ENCODE measurements at places on chromosomes 7 and 10.

GRCh38 chr7:44156453-44157010 is 15.4 kb upstream of the MYL7 start:
- DNase-seq = no peak

DNA sequence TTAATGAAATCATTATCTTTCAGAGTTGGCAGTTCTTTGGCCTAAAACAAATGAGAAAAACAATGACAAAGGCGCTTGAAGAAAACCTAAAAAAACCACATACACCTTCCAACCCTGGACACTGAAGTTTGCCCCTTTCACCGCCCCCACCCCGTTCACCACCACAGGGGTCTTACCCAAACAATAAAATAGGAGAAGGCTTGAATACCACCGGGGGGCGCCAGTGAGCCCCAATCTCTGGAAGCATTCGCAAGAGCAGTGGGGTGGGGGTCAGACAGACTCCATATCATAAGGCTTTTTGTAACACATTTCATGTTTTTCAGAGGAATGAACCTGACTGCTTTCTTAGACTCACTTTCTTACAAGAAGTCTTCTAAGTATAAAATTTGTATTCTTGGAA is 163.6 kb downstream of the PIP4K2A start:
- no peak for DNase-seq

DNA sequence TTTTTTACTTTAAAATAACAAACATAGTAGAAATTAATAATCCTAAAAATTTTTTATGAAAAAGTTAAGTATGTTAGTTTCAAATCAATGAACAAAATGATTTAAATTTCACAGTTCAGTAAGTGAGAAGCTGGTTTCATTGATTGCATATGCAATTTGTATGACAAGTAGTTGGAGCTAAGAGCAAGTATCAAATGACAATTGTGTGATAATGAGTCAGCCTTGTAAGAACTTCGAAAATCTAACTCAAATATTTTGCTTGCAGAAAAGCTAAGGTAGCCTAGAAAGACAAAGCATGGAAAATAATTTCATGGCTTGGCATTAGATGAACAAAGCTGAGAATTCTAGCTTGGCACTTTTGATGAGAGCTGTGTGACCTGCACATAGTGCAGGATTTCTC is 111.5 kb downstream of the HDAC9 start:
- no peak for DNase-seq

DNA sequence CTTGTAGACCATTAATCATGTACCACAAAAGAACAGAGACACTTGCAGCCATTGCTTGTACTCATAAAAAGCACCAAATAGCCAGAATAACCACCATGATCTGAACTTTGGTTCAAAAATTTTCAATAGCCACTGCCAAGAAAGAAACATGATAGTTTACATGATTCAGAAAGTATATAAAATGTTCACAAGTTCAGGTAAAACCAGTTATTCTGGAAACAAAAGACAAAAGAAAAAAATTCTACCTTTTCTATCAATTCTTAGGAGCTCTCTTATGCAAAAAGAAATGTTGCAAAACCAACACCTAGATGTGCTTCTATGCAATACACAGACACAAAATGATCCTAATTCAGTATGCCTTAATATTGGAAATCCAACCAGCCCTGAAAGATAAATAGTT is 108.7 kb downstream of the PCLO start:
- DNase-seq = no peak

Measured in HS-5 (cell line).